Cortex of kidney (tissue), 1 donor: ENCODE measurements at places on chromosomes 3 and 15.

- DNase-seq, result no peak
These were observed 6.0 kb downstream of the GABRR3 start for GRCh38 chr3:98029083-98029482.

DNA sequence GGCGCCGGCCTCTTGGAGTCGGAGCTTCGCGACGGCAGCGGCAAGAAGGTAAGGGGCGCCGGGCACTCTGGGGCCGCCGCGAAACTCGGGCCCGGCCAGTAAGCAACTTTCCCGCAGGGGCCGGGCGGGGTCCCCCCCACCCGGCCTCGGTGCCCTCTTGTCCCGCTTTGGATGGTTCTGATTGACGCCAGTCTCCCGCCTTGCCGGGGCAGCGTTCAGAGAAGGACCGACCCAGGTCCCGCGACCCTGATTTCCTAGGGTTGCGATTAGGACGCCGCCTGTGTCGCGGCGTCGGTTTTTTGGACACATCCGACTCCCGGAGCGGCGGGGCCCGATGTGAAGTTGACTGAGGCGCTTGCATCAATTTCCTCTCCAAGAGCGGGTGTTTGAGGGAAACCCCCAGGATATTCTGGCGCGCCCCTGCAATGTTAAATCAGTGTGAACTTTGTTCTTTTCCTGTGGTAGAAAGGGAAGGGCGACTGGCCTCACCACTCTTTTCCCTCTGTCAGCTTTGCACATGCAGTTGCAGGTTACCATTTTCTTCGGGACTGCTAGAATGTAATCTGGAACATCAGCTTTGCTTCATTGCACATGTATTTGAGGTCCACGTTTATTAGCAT is 755 bp downstream of the PDE8A start:
- no peak for DNase-seq

GRCh38 chr3:25897019-25897418 is 107.1 kb downstream of the OXSM start:
- no peak for DNase-seq

DNA sequence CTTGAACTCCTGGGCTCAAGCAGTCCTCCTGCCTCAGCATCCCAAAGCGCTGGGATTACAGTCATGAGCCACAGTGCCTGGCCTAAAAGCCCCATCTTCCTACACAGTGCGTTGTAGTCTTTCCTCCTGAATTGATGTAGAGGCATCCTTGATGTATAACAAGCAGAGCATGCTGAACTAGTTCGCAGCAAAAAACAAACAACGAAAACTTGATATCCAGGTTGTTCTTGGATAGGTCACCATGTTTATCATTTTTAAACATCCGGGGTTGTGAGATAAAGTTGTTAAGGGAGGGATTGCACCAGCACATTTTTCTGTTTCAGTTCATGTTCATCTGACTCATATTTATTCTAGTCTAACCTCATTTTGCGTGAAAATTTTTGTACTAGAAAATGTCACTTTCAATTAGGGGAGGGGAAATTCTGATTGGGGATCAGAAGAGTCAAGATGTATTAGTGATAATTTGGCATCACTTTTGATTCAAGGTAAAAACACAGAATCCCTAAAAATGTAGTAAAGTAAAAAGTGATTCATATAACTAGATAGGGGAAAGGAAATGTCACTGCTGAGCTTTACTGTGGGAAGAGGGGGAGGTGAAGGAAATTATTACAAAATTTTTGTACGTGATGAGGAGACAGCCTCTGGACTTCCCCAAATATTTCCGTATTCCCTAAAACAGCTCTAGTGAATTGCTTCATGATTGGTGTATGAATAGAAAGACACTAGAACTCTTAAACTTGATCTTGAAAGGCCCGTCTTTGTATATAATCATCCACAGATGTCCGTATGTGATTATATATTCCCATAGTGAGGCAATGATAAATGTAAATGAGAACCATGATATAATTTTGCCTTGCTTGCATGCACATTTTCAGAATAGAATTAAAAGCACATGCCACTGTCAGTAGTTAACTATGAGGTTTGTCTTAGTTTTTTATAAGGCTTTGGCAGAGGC is 22.9 kb downstream of the RAB8B start:
- no peak for DNase-seq

DNA sequence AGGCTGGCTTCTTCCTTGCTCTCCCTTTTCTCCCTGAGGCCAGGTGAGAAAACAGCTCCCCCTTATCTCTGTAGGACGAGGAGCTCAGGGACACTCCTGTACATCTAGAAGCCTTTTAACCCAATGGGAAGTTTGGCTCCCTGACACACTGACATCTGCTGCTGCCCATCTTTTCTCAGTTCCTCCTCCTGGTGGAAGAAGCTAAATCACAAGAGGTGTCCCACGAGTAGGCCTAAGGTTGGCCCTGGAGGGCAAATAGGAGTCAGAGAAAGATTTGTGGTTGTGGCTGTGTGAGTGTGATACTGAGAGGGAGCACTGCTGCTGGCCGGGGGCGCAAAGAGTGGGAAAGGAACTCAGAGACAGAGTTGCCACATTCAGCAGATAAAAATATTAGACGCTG is 49.5 kb downstream of the ARHGAP31 start:
- no peak for DNase-seq

GRCh38 chr3:129632977-129633376 is 26.5 kb upstream of the PLXND1 start:
- no peak for DNase-seq

DNA sequence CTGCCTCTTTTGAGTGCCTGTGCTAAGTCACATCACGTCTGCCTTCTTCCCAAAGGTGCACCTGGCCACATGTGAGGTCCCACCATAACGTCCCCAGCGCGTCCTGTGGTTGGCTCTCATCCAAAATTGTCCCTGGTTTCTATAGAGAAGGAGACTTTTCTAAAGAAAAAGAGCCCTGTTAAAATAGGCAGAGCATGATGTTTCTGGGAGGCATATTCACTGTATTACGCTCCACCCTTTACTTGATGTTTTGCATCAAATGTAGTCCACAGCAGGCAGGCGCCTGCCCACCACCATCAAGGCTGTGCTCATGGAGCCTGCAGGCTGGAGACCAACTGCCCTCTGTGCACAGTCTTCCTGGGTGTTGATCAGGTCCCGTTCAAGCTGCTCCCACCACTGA is 36.3 kb downstream of the WHAMM start:
- no peak for DNase-seq

GRCh38 chr15:38758043-38758442 is 193.4 kb upstream of the RASGRP1 start:
- DNase-seq, result no peak

GRCh38 chr3:69008980-69009379 is 4.5 kb downstream of the EOGT start:
- DNase-seq, result no peak

DNA sequence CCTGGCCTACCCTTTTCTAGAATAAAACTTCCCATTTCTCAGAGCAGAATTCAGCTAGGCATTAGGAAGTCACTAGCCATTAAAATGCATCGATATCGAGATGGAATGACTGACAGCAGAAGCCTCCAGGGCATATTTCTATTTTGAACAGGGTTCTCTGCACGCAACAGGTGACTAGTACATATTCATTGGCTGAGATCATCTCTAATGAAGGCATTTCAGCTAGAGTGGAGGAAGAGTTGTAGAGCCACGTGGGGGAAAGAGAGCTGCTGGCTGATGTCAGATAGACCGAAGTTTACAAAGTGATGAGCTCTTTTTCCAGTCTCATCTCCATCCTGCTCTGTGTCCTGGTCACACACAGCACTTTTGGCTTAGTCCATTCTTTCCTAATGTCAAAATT is 7.5 kb downstream of the TMEM40 start:
- no peak for DNase-seq

DNA sequence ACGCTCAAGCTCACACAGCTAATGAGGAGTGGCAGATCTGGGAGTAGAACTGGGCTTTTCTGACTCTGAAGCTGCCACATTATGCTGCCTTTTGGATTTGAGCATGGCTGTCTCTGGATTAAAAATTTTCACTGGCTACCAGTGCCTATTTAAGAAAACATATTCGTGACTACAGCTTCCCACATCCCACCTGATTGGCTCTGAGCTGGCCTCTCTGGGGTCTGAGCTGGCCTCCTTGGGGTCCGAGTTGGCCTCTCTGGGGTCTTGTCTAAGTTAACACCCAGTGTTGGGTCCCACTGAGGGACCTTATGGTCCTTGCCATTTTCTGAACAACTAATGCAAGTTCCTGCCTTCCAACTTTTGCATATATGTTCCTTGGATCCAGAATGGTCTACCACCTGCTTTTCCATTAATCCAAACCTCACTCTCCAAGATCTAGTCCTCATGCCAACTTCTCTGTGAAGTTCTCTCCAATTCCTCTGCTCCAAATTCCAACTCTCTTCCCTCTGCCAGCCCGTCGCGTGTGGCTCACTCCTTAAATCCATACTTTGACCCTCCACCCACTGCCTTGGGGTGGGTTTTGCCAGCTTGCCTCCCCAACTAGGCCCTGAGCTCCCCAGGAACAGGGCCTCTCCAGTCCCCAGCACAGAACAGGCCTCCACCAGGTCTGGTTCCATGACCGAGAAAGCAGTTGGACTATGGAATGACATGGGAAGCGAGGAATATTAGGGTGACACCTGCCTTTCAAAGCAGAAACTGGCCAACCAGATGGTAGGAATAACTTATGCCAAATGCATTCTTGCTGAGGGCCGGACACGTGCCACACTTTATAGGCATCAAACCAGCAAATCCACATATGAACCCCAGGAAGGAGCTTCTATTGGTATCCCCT is 42.5 kb downstream of the ATP2B2 start:
- DNase-seq, result no peak

DNA sequence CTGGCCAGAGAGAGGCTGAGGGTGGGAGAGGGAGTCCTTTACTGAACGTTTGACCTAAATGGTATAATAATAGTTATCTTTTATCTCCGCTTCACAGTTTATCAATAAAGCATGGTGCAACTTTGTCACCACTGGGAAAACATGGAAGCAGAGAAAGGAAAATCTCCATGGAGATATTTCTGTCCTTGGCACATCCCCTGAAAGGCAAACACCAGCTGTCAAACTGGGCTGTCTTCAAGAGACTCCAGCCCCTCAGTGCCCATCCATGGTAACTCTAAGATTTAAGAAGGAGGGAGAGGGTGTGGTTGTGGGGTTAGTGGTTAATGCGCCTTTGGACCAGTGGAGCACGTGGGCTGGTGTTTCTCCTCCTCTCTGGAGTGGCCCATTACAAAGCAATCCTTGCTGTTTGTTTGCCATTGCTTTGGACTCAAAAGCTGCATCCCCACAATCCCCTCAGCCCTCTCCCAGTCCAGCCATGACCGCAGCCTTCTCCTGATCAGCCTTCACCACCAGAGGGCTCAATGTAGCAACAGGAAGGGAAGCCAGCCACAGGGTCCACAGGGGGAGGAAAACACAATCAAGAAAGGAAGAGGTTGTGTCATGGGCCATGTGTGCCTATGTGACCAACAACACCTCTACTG is 38.2 kb upstream of the FAM174B start:
- no peak for DNase-seq

DNA sequence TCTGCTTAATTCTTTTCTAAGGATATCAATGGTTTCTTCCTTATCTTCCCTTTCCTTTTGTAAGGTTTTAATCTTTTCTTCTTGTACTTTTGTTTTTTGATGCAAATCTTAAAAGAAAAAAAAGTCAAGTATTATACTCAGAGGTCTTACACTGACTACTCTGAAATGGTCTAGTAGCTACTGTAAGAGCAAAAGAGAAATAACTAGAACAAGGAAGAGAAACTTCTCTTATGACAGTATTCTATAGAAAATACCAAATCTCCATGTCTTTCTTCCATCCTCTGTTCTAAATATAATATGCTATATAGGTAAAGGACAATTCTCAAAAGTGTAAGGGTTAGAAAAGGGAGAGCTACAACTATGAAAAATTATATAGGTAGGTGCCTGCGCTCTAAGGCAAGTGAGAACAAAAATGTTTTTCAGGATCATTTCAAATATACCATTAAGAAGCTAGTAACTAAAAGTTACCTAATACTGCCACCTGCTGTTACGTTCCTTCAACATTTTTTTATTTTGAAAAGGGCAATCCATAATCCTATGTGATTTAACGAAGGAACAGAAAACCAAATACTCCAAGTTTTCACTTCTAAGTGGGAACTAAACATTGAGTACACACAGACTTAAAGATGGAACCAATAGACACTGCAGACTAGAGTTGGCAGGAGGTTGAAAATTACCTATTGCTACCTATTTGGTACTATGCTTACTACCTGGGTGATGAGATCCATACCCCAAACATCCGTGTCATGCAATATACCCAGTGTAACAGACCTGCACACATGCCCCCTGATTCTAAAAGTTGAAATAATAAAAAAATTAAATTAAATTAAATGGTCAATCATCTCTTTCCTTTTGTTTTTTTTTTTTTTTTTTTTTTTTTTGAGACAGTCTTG is 36.7 kb downstream of the CIP2A start:
- no peak for DNase-seq

DNA sequence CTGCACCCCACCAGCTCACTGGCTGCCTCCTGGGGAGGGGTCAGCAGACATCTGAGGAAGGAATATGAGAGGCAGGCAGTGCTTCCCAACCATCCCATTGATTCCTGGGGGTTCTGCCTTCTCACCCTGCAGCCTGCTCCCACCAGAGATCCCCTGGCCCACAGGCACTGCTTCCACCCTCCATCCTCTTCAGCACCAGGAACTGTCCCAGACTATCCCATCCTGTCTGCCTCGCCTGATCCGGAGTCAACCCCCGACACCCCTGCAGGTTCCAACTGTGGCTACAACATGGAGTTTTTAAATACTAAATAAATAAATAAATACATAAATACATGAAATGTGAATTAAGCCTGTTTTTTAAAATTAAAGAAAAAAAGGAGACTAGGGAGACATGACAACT is 43.6 kb downstream of the CACNA2D2 start:
- no peak for DNase-seq

DNA sequence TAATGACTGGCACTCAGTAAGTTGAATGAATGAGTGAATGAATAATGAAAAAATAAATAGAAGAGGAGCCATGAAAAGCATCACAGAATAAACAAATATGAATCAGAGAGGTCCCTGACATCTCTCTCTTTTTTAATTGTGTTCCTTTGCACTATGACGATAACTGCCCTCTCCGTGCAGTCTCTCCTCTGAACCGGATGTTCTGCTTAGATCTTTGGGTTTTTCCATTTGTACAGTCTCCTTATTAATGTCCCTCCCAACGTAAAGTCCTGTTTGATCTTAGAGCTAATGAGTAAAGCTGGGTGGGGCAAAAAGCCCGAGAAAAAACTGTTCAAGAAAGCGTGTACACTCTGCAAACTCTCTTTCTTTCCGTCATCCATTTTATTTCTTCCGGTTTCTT is 28.3 kb upstream of the BHLHE40 start:
- no peak for DNase-seq

DNA sequence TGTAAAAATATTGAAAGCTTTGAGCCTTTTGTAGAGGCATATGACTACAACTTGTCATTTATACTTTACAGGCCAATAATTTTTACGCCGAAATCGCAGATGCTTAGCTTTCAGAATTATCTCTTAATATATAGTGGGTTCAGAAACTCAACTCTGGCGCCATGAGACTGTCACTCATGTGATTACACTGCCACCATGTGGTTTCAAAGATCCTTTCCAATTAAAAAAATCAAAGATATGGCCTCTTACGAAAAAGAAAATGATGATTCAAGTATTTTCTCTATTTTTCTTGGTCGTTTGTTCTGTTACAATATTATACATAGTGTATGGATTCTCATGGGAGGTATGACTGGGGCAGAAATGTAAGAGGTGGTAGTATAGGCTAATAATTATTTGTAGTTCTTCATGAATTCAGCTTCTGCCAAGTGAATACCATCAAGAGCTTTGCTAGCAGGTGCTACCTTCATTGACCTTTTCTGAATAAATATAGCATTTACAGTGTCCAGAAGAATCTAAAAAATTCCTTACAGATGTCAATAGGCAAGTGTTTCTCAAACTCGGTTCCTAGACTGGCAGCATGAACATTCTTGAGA is 751.7 kb upstream of the GOLIM4 start:
- no peak for DNase-seq

- DNase-seq, result no peak
These were observed at the start of gene PARP15 for GRCh38 chr3:122577409-122578031. PARP15 (plus strand) TSS chr3:122577650; CDS start chr3:122577668, 18 bp downstream.
